ENCODE measurements at places on chromosomes 2 and 18. TPM values are rescaled to one million over a fixed set of nuclear protein-coding genes. Genes with fewer than 3 reads are reported as not detected.

The PDE6D gene
- total RNA-seq = 16.5 TPM

The RTP5 gene
- not detected for total RNA-seq

The CAPN14 gene
- 0.32 TPM for total RNA-seq

The RALB gene
- total RNA-seq = 40.8 TPM
